ENCODE measurements at places on chromosomes 6 and 20.

GRCh38 chr6:136769759-136770158 is 22.5 kb downstream of the MAP3K5 start:
- DNase-seq = no peak

- DNase-seq = no peak
Observed at GRCh38 chr6:150195996-150196417, 53.2 kb downstream of the PPP1R14C start.

GRCh38 chr20:24684956-24685691 is 215.7 kb downstream of the SYNDIG1 start:
- DNase-seq = no peak

GRCh38 chr6:62980093-62980492 is 231.2 kb upstream of the FKBP1C start:
- no peak for DNase-seq

DNA sequence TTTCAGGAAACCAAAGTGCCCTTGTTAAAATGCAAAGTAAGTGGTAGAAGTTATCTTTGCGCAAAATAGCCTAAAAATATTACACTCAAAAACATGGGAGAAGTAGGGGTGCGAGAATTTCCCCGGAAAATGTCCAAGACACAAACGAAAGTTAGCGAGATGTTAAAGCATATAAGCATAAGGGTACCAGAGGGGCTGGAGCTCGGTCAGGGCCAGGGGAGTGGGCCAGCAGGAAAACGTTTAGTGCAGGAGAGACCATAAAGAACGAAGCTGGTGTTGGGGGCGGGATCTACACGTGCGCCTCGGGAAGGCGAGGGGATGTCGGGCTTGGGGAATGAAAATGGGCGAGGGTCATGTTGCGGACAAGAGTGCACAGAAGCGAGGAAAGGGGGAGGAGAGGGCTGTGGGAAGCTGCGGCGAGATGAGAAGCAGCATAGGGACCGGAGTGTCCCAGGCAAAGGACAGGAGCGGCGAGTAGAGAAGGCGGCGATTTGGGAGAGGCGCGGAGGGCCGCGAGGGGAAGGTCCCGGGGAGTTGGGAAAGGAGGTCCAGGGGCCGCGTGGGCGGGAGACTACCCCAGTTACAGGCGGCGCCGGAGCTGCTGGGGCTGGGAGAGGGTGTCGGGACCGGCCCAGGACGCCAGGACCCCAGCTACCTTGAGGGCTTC is 600 bp downstream of the XPO5 start:
- DNase-seq = no peak

GRCh38 chr6:55955684-55956083 is 80.3 kb upstream of the BMP5 start:
- DNase-seq = no peak

- no peak for DNase-seq
Observed at GRCh38 chr6:32370505-32370904, 1.2 kb downstream of the TSBP1 start.

DNA sequence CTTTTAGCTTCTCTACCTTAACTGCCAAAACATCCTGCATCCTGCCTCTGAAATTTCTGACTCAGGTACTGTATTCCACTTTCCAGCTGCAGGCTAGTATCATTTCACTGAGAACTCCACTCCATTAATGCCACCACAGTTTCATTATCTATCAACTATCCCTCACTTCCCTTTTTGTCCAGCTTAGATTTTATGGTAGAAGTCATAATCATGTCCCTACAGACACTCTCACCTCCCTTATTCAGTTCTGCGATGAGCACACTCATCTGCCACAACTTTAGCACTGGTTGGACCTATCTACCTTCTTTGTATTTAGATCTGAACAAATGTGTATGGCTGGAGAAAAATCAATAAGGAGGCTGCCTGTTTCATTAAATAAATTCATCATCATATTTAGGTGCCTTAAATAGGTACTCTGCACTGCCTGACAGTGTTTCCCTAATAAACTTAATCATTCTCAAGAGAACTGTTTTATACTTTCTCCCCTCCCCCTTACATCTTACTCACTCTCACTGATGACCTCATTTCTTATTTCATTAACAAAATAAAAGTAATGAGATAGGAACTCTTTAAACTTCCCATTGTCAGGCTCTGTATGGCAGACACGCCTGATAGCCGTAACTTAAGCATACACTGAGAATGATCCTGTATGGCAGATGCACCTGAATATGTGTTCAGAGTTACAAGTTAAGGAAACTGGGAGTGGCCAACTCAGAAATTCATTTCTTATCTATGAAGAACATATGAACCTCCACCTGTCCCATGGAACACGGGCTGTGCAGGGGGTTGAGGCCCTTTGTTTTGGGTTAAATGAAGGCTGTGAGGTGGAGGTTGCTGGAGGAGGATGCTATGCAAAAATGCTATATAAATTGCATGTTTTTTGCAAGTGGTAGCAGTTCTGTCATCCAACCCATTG is 95.3 kb upstream of the MAN1A1 start:
- DNase-seq = no peak

GRCh38 chr6:81832304-81832703 is 79.8 kb upstream of the TENT5A start:
- DNase-seq = no peak

GRCh38 chr6:23114812-23115504 is 545.6 kb downstream of the HDGFL1 start:
- no peak for DNase-seq

GRCh38 chr6:81995548-81996289 is 243.2 kb upstream of the TENT5A start:
- DNase-seq = no peak

DNA sequence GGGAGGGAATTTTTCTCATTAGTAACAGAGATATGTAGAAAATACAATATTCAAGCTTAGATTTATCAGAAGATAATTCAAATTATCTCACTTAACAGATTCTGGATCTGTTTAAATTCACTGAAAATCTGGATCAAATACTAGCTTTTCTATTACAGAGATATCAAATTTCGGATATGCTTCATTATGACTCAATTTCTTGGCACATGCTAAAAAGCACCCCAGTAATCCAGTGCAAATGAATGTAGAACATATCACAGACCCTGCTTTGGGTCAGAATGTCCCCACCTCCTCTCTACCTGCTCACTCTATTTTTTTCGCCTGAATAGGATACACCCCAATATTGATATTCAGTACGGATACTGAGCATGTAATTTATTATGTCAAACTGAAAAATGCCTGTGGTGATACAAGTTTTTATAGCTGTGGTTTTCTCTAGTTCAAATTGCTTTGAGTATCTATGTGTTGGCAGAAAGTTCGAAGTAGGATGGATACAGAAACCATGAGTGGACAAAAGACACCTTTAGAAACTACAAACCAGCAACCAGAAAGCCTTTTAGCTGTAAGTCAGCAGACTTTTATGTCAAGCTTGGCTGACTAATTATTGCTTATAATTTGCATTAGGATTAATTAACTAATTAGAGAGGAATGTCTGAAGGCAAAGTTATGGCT is 290.0 kb downstream of the TFAP2B start:
- no peak for DNase-seq

DNA sequence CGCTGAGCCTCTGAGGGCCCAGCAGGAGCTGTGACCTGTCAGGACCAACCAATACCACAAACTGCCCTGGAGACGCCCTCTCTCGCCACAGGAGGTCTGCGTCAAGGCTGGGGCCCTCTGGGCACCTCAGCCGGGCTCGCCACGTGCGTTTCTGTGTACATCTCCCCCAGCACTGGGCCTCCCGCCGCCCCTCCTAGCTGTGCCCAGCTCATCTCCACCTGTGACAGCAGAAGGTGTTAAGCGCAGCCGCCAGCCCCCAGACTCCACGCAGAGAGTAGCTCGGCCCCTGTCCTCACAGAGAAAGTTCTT is 91.4 kb downstream of the TAF4 start:
- no peak for DNase-seq
